ENCODE measurements at places on chromosomes 11 and 22. TPM values are rescaled to one million over a fixed set of nuclear protein-coding genes. Genes with fewer than 3 reads are reported as not detected.

SMIM35 gene
- not detected for total RNA-seq

GRCh38 chr11:45830596-45830995 lies 16.7 kb upstream of the CRY2 start:
- no peaks in the 10 kb centered on the region for H3K27me3 ChIP-seq
- no peak overlapping the region for H3K27ac ChIP-seq
- H3K4me3 ChIP-seq, result no peak overlapping the region
- H3K4me1 ChIP-seq, result no peaks in the 10 kb centered on the region

RGL4 gene
- total RNA-seq, result not detected

OR5B21 gene
- not detected for total RNA-seq

DNA sequence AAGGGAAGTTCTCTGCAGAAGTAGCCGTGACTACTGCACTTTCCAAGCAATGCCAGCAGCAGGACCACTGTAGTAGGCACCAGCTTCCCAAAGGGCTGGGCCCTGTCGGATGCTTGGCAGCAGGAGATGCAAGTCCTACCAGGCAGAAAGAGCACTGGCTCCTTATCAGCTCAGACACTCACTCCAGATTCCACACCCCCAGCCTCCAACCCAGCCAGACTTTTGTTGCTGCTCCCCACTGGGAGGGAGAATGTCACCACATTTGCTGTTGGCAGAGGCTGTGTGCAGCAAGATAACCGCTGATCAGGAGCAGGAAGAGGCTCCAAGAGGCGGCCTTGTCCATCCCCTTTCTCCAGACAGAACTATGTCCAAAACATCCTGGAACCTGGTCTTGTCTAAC lies 118.7 kb downstream of the C11orf58 start:
- peaks cover 34% of the 10 kb centered on the region for H3K4me1 ChIP-seq
- no peak overlapping the region for H3K4me3 ChIP-seq
- peaks cover 2% of the 10 kb centered on the region for H3K36me3 ChIP-seq
- no peak for DNase-seq
- no peaks in the 10 kb centered on the region for H3K27me3 ChIP-seq

KRTAP5-10 gene
- not detected for total RNA-seq

DNA sequence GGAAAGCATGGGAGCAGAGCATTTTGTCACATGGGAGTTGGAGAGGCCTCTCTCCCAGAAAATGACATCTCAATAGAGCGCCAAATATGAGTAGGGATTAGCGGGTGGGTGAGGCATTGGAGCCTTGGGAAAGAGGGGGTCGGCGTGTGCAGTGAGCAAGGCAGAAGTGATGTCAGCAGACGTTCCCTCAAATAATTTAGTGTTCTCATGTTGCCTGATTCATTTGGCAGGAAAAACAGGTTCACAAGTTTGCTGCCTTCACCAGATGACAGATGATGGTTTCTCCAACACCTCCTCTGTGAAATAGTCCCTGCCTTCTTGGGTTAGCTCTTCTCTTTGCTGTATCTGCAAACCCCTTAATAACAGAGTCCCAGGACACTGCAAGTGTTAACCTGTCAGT lies 118.5 kb upstream of the ARHGAP20 start:
- DNase-seq, result no peak
- H3K4me3 ChIP-seq, result no peak overlapping the region
- H3K36me3 ChIP-seq, result no peaks in the 10 kb centered on the region
- H3K4me1 ChIP-seq, result no peaks in the 10 kb centered on the region

NRIP3 gene
- total RNA-seq, result 13.0 TPM

DNA sequence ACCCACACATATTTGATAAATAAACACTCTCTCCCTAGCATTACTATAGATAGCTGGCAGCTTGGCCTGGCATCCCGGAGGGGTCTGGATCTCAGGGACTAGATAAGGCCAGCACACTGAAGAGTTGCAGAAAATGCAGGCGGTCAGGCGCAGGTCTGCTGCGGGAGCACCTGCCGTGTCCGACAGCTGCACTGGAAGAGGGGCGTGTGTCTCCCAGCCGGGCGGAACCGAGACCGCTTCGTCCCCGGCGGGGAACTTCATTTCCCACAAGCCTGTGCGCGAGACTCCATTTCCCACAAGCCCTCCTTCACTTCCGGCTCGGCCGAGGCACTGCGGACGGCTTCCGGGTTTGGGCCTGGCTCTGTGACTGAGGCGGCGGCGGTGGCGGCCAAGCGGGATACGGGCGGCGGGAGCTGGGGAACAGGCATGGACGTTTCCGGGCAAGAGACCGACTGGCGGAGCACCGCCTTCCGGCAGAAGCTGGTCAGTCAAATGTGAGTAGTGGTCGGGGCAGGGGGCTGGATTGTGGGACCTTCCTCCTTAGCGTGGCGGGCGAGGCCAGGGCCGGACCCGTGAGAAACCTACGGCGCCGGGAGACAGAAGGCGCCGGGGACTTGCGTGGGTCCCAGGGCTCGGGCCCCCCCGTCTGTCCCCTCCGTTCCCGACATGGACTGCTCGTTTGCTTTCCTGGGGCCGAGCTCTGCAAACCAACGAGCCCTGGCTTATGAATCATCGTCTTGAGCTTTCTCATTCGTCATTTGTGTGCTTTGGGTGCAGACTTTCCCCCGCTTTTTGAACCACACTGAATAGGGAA lies at the start of gene MED15:
Gene MED15 (plus strand): TSS at position 358 of the 814 bp plus-strand sequence. CDS start 69 bp downstream, at position 427.
- peaks cover 28% of the 10 kb centered on the region for H3K4me1 ChIP-seq
- H3K27me3 ChIP-seq, result no peaks in the 10 kb centered on the region
- peak within 1 kb of the TSS; percentile 89 for H3K27ac ChIP-seq
- peak within 1 kb of the TSS; percentile 82 for H3K4me3 ChIP-seq
- H3K36me3 ChIP-seq, result no peaks in the 10 kb centered on the region
- peak; percentile 90 for DNase-seq

DNA sequence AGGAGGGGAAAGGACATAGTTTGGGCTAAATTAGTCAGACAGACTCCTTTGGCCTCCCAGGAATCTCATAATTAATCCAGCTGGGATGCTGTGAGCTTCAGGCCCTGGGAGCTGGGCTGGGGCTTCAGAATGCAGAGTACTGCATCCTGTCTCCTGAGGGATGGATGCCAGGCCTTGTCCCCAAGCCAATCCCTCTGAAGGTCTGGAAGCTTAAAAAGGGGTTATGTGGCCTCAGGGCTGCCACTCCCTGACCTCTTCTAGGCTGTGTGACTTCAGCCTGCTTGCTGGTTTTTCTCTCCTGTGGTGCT lies 6.9 kb upstream of the LRRC32 start:
- DNase-seq, result no peak
- H3K4me3 ChIP-seq, result no peak overlapping the region
- H3K4me1 ChIP-seq, result no peaks in the 10 kb centered on the region
- H3K27ac ChIP-seq, result no peak overlapping the region
- H3K27me3 ChIP-seq, result no peaks in the 10 kb centered on the region

DNA sequence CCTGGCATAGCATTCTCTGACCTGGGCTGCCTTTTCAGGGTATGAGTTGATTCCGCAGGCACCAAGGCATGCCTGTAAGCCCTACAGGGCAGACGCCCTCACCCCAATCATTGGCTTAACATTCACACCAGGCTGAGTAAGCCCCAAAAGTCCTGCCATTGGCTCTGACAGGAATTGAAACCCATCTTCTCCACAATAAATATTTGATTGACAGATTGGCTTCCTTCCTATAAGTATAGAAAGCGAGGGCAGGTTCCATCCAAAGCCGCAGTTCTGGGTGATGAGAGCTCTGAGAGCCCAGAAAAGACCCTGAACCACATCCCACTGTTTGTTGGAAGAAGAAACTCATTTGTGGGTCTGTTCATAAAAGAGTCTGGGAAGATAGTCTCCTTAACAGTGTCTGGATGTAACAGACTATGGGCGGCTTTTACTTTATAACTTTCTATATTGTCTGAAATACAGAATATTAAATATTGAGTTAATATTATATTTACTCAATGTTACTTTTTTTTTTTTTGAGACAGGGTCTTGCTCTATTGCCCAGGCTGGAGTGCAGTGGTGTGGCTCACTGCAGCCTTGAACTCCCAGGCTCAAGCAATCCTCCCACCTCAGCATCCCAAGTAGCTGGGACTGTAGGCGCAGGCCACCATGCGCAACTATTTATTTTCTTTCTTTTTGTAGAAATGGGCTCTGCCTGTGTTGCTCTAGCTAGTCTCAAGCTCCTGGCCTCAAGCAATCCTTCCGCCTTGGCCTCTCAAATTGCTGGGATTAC lies 46.8 kb downstream of the FAM83F start:
- no peaks in the 10 kb centered on the region for H3K27me3 ChIP-seq
- H3K36me3 ChIP-seq, result no peaks in the 10 kb centered on the region
- DNase-seq, result no peak
- H3K4me1 ChIP-seq, result no peaks in the 10 kb centered on the region
- H3K27ac ChIP-seq, result no peak overlapping the region
- no peak overlapping the region for H3K4me3 ChIP-seq

PKP3 gene
- total RNA-seq, result 143 TPM

DNA sequence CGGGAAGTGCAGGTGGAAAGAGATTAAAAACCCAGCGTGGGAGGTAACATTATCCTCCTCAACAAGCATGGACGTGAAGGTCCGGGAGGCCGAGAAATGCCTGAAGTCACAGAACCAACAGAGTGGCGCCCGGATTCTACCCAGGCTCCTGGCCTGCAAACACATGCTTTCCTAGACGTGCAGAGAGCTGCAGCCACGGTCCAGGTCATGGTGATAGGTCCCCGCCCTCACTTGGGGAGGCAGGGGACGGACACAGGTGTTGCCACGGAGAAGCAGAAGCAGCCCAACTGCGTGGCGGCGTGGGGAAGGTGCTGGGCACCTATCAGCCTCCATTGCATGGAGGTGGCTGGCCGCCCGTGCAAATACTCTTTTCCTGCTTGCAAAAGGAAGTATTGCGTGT lies 148.8 kb downstream of the MPPED1 start:
- no peak overlapping the region for H3K27ac ChIP-seq
- no peaks in the 10 kb centered on the region for H3K36me3 ChIP-seq
- no peak overlapping the region for H3K4me3 ChIP-seq

DNA sequence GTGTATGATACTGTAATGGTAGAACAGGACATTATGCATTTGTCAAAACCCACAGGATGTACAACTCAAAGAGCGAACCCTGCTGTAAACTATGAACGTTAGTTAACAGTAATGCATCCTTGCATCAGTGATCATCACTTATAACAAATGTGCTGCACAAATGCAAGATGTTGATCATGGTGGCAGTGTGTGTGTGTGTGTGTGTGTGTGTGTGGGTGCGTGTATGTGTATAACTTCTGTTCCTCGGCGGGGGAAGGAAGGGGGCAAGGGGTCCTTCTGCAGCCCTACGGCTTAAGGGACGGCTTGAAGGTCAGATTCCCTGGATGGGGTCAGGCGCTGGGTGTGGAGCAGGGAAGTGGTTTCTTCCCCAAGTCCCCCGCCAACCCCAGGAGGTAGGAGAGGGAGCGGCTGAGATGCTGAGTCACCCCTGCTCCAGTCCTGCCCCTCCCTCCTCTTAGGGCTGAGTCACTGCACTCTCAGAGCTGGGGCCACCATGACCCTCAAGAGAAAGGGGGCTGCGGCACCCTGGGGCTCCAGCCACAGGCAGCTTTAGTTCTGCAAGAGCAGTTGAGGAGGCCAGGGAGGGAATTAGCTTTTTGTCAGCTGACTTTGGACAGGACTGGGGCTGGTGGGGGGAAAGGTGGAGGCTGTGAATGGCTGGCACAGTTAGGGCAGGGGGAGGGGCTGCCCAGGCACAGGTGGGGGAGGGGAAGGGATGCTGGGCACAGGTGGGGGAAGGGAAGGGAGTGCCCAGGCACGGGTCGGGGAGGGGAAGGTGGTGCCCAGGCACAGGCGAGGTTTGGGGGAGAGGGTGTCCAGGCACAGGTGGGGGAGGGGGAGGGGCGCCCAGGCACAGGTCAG lies 8.8 kb upstream of the CTSD start:
- H3K36me3 ChIP-seq, result no peaks in the 10 kb centered on the region
- peak overlapping the region; percentile 74 for H3K27ac ChIP-seq
- DNase-seq, result peak; percentile 42
- H3K4me1 ChIP-seq, result peaks cover 8% of the 10 kb centered on the region
- H3K27me3 ChIP-seq, result no peaks in the 10 kb centered on the region
- H3K4me3 ChIP-seq, result no peak overlapping the region

DNA sequence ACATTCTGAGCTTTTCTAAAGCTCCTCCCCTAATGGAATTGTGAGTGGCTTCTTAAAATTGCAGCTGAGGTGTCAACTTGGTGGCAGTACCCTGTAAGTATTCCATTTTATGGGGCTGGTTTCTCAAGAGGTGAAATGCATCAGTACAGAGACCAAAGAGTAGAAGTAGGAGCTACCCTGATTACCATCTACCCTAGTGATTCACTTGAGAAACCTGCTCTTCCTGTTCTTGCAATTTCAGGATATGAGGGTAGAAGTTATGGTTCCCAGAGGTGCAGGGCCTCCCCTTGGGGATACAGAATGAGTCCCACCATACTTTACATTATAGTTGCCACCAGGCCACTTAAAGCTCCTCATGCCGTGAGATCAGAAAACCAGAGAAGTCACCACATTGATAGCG lies 944.6 kb downstream of the OPCML start:
- H3K36me3 ChIP-seq, result no peaks in the 10 kb centered on the region
- no peak overlapping the region for H3K4me3 ChIP-seq
- H3K27ac ChIP-seq, result no peak overlapping the region
- no peak for DNase-seq
- no peaks in the 10 kb centered on the region for H3K4me1 ChIP-seq

DNA sequence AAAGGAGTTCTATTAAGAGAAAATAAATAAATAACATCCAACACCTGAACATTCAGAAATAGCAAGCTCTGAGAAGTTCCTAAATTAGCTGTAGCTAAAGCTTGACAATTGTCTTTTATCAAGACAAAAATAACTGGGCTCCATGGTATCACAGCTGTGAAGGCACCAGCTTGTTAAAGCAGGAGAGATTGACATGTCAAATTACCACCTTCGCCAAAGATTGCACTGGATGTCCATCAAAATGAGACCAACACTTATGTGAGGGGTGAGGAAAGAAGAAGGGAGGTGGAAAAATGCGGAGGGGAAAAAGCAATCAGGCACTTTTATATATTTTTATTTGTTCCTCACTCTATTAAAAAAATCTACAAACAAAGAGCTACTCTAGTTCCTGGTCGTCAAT lies 1827.5 kb upstream of the RAG2 start:
- H3K27ac ChIP-seq, result no peak overlapping the region
- H3K27me3 ChIP-seq, result no peaks in the 10 kb centered on the region
- H3K36me3 ChIP-seq, result no peaks in the 10 kb centered on the region
- DNase-seq, result no peak
- peaks cover 4% of the 10 kb centered on the region for H3K4me1 ChIP-seq
- H3K4me3 ChIP-seq, result no peak overlapping the region

DNA sequence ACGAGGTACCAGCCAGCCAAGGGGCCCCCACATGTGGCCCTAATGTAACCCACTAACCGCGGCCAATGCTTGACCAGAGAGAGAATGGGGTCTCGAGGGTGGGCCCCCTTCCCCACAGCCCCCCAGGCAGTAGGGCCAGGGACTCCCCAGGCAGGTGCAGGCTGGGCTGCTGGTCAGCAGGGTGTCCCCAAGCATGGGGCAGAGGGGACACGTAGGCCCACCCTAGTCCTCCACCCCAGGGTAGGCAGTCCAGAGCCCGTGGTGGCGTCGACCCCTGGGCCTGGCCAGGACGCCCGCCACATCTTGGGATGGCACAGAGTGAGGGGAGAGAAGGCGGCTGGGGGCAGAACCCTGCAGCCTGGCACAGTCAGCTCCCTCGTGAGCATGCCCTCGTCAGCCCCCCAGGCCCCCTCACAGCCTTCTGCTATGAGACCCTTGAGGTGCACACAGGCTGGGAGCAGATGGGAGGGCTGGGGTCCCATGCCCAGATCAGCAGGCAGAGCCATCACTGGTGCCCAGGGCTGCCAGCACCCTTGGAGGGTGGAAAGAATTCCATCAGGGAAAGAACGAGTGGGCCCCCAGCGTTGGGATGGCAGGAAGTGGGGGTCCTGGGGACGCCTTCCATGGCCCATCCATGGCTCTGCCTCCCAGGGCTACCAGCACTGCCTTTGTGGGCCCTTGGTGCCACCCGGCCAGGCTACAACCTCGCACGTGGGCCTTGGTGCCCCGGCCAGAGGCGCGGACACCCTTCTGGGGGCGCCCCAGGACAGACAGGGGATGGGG lies 6.1 kb downstream of the TNNT3 start:
- H3K36me3 ChIP-seq, result no peaks in the 10 kb centered on the region
- no peak for DNase-seq
- no peaks in the 10 kb centered on the region for H3K4me1 ChIP-seq

Data from Caco-2 (cell line).